Ascending aorta (tissue), 2 donors: ENCODE measurements at places on chromosomes 4 and X. TPM values are rescaled to one million over a fixed set of nuclear protein-coding genes. Genes with fewer than 3 reads are reported as not detected.
A peak's percentile ranks its signal among the peaks of the same experiment; 100 is the strongest.

GRCh38 chr4:35559559-35560365 lies 684.6 kb downstream of the ARAP2 start:
- no peaks in the 10 kb centered on the region for H3K36me3 ChIP-seq
- H3K4me1 ChIP-seq, result no peaks in the 10 kb centered on the region
- H3K4me3 ChIP-seq, result no peak overlapping the region
- no peaks in the 10 kb centered on the region for H3K27me3 ChIP-seq
- peak; percentile 58 for DNase-seq
- H3K27ac ChIP-seq, result no peak overlapping the region

TMPRSS11F gene
- total RNA-seq, result not detected

GPM6B gene
- 18.6 TPM for total RNA-seq

GRCh38 chr4:144799486-144799885 lies 153.5 kb downstream of the HHIP start:
- H3K27me3 ChIP-seq, result no peaks in the 10 kb centered on the region
- H3K4me3 ChIP-seq, result no peak overlapping the region
- H3K4me1 ChIP-seq, result no peaks in the 10 kb centered on the region
- no peaks in the 10 kb centered on the region for H3K36me3 ChIP-seq

GRCh38 chr4:19171832-19172231 lies 1079.9 kb upstream of the SLIT2 start:
- no peaks in the 10 kb centered on the region for H3K4me1 ChIP-seq
- H3K27ac ChIP-seq, result no peak overlapping the region
- H3K27me3 ChIP-seq, result no peaks in the 10 kb centered on the region
- no peak overlapping the region for H3K4me3 ChIP-seq

DNA sequence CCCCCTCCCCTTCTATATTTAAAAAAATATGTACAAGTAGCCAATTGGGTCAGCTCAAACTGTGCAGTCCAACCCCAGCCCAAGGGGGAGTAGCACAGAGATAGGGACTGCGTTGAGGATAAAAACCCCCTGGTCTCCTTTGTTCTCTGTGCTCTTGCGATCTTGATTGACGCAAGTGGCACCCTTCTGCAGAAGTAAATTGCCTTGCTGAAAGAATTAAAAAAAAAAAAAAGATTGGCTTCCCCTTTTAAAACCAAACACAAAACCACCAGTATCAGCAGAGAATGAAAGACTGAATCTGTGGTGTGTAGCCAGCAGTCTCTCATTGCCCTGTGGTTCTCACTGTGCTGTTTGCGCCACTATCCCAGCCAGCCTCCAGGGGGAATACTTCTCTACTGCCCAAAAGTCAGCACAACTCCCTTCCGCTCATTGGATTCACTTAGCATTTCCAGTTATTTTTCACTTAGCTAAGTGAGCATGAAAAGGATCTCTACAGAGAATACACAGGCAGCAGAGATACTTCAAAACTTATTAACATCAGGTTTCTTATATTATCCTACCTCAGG lies 29.7 kb downstream of the MANBA start:
- no peaks in the 10 kb centered on the region for H3K27me3 ChIP-seq
- no peak overlapping the region for H3K27ac ChIP-seq
- no peaks in the 10 kb centered on the region for H3K4me1 ChIP-seq
- H3K36me3 ChIP-seq, result no peaks in the 10 kb centered on the region
- no peak overlapping the region for H3K4me3 ChIP-seq

- no peaks in the 10 kb centered on the region for H3K4me1 ChIP-seq
- DNase-seq, result no peak
- no peak overlapping the region for H3K27ac ChIP-seq
Observed at GRCh38 chr4:102608190-102608589, 107.0 kb downstream of the NFKB1 start.

DNA sequence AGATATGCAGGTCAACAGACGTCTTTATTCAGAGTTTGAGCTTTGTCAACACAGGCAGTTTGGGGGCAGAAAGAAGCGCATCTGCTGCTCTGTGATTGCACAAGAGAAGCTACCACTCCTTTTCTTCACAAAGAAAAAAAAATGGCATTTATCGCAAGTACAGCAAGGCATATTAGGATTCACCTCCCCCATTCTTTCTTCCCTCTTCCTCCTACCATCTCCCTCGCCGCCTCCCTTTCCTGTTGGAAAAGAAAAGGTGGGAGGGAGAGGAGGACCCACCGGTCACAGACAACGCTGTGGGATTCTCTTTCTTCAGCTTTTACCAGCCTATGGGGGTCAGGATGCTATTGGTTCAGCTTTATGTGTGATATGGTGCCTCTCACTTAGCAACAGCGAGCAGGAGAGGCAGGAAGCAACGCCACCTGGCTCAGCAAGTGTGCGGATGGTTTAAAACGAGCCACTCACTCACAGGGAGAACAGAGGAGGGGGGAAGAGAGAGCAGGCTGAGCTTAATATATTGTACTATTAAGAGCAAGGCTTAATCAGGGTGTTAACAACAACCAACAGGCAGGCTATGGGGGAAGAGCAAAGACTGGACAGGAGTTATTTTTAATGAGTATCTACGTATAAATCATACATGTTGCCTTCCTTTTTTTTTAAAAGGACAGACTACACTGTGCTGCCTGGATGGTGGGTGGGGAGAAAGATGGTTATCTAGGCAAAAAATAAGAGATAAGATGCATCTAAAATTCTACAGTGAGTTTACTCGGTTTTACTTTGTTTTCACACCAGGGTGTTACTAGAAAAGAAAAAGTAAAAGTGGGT lies 104.7 kb downstream of the MAML3 start:
- H3K4me1 ChIP-seq, result peaks cover 9% of the 10 kb centered on the region
- peak; percentile 71 for DNase-seq
- peak overlapping the region; percentile 62 for H3K4me3 ChIP-seq
- no peaks in the 10 kb centered on the region for H3K27me3 ChIP-seq

DNA sequence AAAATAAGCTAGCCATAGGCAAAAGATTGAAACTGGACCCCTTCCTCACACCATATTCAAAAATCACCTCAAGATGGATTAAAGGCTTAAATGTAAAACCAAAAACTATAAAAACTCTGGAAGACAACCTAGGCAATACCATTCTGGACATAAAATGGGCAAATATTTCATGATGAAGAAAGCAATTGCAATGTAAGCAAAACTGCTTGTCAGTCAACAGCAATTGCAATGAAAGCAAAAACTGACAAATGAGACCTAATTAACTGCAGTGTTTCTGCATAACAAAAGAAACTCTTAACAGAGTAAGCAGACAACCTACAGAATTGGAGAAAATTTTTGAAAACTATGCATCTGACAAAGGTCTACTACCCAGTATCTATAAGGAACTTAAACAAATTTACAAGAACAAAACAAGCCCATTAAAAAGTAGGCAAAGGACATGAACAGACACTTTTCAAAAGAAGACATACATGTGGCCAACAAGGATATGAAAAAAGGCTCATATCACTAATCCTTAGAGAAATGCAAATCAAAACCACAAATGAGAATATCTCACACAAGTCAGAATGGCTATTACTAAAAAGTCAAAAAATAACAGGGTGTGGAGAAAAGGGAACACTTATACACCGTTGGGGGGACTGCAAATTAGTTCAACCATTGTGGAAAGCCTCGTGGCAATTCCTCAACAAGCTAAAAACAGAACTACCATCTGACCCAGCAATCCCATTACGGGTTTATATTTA lies 46.7 kb downstream of the CFAP299 start:
- no peaks in the 10 kb centered on the region for H3K36me3 ChIP-seq
- DNase-seq, result no peak

DNA sequence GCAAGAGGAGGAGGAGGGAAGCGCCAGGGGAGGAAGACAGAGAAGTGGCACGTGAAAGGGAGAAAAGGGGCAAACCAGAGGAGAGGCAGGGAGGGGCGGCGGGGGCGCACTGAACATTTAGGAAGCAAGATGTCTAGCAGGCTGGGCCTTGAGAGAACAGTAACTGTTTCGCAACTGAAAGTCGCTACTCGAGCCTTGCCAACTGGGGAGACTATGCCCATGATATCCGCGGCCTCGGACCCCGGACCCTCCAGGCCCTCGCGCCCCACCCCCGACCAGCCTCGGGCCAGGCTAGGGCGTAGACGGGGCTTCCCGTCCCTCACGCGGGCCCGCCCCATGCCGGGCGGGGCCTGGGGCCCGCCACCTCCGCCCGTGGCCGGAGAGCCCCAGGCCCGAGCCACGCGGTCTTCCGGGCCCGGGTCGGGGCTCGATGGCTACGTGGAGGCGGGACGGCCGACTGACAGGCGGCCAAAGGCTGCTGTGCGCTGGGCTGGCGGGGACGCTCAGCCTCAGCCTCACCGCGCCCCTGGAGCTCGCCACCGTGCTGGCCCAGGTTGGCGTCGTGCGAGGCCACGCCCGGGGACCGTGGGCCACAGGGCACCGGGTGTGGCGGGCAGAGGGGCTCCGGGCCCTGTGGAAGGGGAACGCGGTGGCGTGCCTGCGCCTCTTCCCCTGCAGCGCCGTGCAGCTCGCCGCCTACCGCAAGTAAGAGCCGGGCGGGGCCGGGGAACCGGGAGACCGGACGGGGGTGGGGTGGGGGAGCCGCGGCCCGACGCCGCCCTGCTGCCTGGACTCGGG lies at the start of gene SLC25A43:
Gene SLC25A43, plus strand, starts transcription at position 363 of the 798 bp plus-strand sequence. Its CDS starts 68 bp downstream, at position 431.
- H3K27ac ChIP-seq, result peak within 1 kb of the TSS; percentile 77
- no peaks in the 10 kb centered on the region for H3K4me1 ChIP-seq
- no peaks in the 10 kb centered on the region for H3K36me3 ChIP-seq

DNA sequence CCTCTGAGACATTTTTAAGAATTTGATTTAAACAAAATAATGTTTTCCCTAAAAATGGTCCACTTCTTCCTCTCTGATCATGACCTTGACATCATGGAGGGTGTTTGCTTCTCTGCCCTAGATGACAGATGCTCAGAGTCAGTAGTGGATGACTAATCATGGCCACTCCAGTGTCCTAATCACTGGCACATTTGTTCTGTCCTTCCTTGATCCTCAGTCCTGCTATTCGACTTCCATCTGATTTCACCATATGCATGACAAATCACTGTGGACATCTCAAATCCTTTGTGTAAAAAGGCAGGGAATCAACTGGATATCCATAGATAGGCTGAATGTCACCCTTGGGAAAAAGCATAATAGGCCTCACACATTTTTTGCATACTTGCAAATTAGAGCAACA lies 9.0 kb downstream of the CRMP1 start:
- no peak overlapping the region for H3K27ac ChIP-seq
- no peak overlapping the region for H3K4me3 ChIP-seq
- no peak for DNase-seq
- no peaks in the 10 kb centered on the region for H3K27me3 ChIP-seq
- H3K4me1 ChIP-seq, result peaks cover 7% of the 10 kb centered on the region

- no peaks in the 10 kb centered on the region for H3K36me3 ChIP-seq
- DNase-seq, result no peak
- no peaks in the 10 kb centered on the region for H3K27me3 ChIP-seq
- peak overlapping the region; percentile 59 for H3K4me3 ChIP-seq
- peak overlapping the region; percentile 50 for H3K27ac ChIP-seq
- H3K4me1 ChIP-seq, result no peaks in the 10 kb centered on the region
Observed at GRCh38 chrX:10157032-10157341, 212 bp downstream of the CLCN4 start.

DNA sequence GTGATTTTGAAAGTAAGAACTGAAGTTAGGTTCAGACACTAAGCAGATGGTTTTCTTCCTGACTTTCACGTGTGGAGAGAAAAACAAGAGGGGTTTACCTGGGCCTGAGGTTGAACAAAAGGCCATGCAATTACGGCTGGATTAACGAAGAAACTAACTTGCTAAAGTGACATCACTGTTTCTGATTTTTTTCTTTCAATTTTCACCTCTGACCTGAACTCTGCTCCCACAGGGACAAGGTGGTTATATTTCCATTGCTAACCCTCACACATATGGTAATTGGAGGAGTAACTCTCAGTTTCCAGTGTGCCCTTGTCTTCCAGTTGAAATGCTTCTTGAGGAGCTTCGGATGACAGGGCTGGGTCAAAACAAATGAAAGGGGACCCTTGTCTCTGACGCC lies 38.0 kb downstream of the MSN start:
- no peak overlapping the region for H3K4me3 ChIP-seq
- no peaks in the 10 kb centered on the region for H3K36me3 ChIP-seq
- H3K27me3 ChIP-seq, result no peaks in the 10 kb centered on the region
- DNase-seq, result no peak

- no peaks in the 10 kb centered on the region for H3K36me3 ChIP-seq
- no peak overlapping the region for H3K27ac ChIP-seq
- no peaks in the 10 kb centered on the region for H3K4me1 ChIP-seq
- H3K27me3 ChIP-seq, result no peaks in the 10 kb centered on the region
- H3K4me3 ChIP-seq, result no peak overlapping the region
- no peak for DNase-seq
Observed at GRCh38 chrX:79623098-79623762, 256.1 kb upstream of the ITM2A start.
